NCI-H2081 (cell line): ENCODE measurements at places on chromosomes 16 and 17.

GRCh38 chr16:52016387-52016786 lies 530.6 kb downstream of the TOX3 start:
- DNase-seq = no peak

DNA sequence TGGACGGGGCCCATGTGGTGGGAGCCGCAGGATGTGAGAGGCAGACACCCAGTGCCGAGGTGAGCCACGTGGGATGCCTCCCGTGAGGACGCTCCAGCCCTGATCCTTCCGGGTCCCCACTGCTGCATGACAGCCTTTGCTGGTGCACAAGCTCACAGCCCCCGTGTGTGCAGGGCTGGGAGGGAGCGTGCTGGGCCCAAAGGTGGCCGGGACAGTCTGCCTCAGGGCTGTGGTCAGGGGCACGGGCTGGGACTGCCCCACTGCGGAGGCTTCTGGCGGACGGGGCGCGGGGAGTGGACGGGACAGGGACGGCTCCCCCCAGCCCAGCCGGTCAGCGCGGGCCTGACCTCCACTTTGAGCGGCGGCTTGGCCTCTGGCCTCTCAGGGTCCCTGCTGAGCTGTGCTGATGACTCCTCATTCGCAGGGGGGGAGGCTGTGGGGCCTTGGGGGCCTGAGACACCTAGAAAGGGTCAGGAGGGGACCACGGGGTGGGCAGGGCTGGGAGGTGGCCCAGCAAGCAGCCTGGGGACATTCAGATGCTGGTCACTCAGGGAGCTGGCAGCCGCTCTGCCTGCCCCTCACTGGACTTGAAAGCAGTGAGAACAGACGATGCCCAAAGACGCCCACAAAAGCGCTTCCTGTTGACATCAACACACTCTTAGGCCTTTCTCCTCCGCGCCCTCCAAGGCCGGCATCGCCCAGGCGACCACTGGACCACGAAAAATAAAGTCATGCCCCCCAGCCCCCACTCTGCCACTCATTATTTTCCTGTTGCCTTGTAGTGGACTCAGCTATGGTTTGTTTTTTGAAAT lies 9.3 kb upstream of the METRNL start:
- DNase-seq = no peak

GRCh38 chr16:89173174-89173921 lies 1.8 kb downstream of the CDH15 start:
- DNase-seq = no peak

DNA sequence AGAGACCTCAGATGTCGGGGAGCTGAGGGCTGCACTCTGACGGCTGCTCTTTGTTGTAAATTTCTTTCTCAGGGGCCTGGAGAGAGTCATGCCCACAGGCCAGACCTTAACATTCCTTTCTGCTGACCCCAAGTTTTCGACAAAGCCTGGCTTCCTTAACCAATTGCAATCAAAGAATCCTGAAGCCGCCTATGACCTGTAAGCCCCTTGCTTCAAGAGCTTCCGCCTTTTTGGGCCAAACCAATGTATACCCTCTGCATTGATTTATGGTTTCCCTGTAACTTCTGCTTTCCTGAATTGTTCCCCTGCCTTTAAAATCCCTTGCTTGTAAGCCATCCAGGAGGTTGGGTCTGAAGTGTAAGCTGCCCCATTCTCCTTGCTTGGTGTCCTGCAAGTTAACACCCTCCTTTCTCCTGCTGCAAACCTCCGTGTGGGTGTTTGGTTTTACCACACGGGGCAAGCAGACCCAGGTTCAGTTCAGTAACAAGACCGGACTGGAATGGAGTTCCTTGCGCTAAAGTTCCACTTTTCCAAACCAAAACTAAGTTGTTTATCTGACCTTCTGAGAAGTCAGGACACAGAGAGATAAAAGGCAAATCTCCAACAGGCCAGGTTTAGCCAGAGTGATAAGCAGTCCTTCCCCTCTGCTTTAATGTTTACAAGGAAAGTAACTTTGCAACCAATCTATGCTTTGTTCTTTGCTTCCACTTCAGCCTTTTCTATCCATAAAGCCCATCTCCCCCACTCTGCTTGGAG lies 141.6 kb downstream of the KCNJ12 start:
- no peak for DNase-seq

DNA sequence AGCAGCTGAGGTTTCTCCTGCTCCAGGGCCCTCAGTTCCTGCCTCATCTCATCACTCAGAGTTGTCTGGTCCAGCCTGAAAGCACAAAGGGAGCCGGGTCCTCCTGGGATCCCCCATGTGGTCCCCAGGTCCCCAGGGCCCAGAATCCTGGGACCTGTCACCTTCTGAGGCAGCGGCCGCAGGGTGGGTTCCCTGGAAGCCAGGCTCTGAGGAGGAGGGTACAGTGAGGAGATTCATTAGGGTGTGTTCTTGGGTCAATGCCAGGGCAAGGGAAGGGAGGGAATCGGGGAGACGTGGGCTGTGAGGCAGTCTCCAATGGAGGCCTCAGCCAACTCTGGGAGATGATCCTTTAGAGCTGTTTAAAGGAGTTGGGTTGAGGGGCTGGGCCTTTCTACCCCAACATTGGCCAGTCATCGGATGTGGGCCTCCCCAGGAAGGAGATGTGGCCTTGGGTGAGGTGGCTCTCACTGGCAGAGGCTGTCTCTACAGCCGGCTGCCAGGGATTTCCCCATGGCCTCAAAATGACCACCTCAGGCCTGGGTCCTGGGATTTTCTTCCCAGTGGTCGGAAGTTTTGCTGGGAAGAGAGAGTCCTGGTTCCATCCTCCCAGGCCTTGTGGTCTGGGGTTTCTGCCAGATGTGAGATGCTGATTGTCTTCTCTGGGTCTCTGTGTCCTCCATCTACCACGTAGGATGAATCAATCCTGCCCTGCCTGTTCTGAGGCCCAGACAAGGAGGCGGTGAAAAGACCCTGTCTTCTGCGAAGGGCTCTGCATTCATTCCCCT lies 47.3 kb downstream of the NLRP1 start:
- DNase-seq = no peak

DNA sequence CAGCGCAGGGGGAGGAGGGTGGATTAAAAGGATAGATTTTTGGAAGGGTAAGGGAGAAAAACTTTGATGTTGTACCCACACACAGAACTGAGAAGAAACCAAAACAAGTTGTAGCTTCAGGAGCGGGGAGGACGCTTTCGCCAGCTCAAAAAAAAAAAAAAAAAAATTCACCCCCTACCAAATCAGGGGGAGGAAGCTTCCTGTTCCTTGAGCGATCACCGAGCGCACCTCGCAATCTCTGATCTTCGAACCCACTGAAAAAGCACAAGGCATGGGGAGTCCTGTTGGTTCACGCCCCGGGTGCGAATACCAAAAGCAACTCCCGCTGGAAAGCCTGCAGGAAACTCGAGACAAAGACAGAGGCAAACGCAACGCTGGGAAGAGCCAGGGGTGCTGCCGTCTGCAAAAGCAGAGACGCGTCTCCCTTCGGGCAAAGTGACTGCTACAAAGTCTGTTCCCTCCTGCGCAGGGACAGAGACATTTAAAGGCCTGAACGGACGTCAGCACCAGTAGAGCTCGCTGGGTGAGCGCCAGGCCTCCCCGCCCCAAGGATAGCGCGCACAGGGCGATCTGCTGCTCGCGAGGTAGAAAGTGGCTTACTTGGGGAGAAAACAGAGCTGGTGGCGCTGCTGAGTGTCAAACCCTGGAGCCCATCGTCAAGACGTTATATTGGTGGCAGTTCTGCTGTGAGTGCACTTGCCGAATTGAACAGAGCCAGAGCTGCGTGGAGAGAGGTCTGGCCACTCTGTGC lies 190.4 kb downstream of the USP22 start:
- peak; percentile 41 for DNase-seq

DNA sequence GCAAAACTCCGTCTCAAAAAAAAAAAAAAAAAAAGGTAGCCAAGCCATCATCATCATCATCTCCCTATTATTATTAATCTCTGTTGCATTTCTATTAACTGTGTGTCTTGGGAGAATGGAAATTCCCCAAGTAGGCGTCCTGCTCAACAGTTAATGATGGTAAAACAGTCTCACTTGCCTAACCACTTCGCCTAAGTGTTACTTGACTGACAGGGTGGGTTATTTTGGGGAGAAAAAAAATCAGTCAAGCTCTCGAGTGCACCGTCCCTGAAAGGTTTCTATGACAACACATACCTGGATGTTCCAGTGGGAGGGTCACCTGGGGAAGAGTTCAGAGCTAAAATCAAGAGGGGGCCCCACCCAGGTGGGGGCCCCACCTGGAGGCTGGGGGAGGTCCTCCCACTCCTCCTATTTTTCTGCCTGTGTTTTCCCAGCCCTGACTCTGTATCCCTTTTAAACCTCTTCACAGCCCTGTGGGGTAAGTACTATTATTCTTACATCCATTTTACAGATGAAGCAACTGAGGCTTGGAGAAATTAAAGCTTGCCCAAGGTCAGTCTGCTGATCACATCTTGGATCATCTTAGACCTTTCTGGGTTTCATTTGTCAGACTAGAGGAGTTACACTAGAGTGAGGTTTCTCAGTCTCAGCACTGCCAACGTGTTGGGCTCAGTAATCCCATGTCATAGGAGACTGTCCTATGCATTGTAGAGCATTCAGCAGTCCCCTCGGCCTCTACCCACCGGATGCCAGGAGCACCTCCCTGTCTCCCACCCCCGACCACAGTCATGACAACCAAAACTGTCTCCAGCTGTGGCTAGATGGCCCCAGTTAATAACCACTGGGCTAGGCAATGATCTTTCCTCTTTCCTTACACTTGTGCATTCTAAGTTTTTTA lies 11.0 kb upstream of the ABAT start:
- DNase-seq = no peak

DNA sequence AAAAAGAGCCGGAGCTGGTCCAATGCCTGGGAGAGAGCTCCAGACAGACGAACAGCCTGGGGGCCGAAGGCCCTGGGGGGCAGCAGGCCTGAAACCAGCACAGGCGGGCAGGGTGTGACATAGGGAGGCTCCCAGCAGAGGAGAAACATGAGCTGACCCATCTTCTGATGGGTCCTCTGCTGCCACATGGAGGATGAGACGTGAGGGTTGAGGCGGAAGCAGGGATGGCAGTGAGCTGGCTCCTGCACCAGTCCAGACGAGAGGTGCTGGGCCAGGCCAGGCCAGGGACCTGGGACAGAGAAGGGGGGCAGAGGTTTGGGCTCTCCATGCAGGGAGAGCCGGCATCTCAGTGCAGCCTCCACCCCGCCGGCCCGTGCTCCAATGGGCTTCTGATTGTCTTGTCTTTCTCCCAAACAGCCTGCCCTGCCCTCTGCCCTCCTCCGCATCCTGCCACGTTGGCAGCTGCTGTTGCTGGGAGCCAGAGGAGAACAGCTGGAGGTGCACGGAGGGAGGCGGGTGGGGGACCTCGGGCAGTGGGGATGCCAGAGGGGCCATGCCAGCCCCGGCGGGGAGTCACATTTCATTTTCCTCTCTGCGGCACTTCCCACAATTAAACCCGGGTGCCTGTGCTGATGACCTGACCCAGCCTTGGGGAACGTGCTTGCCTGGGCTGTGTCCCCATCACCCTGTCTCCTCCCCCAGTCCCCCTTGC lies 139.1 kb upstream of the GSE1 start:
- DNase-seq = peak; percentile 66

GRCh38 chr16:84940670-84941551 lies 70.4 kb downstream of the ZDHHC7 start:
- DNase-seq = no peak

GRCh38 chr17:79647456-79647915 lies 36.6 kb upstream of the RBFOX3 start:
- no peak for DNase-seq

DNA sequence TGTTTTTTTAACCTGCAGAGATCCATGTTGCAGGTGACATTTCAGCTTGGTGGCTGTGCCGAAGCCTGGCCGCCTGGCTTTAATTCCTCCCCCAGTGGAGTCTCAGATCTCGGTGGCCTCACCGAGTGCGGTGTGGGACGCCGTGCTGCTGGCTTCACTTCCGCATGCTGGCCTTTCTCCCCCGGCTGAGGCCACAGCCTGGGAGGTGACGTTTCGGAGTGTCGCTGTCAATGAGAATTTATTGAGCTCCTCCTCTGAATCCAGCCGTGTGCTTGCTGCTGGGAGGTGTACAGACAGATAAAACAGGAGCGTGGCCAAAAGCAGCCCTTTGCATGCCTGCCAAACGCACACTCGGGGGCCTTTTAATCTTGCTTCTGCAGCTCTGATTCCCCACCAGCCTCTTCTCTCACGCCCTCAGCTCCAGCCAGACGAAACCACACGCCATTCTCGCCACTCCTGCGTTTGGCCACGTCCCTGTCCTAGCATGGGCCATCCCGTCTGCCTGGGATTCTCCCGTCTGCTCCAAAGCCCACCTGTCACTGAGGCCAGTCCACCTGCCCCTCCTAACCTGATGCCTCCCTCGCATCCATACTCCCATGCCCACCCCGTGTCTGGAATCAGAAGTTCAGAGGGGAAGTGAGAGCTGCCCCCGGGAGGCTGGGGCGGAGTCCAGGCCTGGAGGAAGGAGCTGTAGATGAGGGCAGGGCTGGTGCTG lies 3.6 kb downstream of the GSE1 start:
- DNase-seq = peak; percentile 77

- no peak for DNase-seq
Observed at GRCh38 chr16:89308391-89309333, 91.2 kb downstream of the ZNF778 start.

DNA sequence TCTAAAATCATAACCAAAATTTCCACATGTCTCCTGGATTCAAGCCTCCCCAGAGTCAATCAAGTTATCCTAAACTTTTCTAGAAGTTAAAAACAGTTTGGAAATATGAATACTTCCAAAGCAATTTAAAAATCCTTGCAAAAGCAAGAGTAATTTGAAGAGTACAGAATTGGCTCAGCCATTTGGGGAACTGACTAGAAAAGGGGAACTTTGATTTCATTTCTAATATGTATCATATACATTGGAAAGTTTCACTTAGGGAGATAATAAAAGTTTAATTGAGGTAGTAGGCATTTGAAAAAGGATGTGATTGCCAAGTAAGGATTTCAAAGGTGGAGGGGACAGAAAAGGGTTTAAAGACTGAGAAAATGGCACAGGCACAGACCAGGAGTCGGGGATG lies 9.0 kb upstream of the SLFN12L start:
- DNase-seq = no peak

- peak; percentile 13 for DNase-seq
Observed at GRCh38 chr16:66344533-66345145, 21.9 kb upstream of the CDH5 start.

DNA sequence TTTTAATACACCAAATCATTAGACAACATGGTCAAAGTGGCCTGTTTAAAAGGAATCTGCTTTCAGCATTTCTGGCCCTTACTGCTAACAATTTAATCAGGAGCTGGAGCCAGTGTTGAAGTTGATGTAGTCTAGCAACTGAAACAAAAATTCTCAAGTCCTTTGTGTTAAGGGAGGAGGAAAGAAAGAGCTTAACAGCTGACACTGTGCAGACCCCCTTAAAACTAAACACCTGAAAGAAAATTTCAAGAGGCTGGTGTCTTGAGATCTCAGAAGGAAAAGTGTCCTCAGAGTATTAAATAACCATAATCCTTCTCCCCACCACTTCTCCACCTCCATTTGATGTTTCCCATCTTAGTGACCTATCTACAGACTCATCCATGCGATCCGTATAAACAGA lies 232.1 kb downstream of the FTO start:
- DNase-seq = no peak

DNA sequence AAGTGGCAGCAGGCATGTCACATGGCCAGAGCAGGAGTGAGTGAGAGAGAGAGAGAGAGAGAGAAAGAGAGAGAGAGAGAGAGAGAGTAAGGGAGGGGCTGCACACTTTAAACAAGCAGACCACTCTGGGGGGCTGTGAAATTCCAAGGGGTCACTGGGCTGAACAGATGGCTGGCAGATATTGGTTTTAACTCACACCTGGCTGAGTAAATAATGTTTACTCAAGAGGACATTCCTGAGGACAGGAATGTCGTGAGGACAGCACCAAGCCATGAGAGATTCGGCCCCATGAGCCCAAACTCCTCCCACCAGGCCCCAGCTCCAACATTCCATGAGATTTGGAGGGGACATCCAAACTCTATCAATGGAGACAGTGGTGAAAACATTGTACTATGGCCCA lies 269.7 kb downstream of the CBLN1 start:
- no peak for DNase-seq
